Activated T-cell treated with anti-CD3 and anti-CD28 coated beads, Interleukin-2, amount 50 U/mL, for 4 hours (primary cell): ENCODE measurements at places on chromosomes 4 and X. TPM values are rescaled to one million over a fixed set of nuclear protein-coding genes. Genes with fewer than 3 reads are reported as not detected.

FAM236D gene
- total RNA-seq: not detected

IGSF1 gene
- total RNA-seq: not detected

- DNase-seq: no peak
Observed at GRCh38 chr4:151540728-151541388, 131.9 kb downstream of the FHIP1A start.

DNA sequence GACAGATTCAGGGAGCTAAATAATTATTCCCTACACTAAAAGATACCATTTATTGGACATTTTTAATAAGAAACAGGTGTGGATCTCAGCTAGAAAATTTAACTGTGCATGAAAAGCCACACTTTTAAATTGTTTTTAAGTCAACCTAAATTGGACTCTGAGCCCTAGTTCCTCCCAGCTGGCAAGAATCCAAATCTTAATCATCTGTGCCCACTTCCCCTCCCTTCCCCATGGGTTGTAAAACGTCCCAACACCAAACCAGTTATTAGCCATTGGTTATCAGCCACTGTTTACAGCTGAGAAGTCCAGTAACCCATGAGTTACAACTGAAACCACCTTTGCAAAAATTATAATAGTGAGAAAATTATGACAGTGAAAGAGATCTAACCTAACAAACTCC, 125.6 kb upstream of the S100G start:
- no peak for DNase-seq

- no peak for DNase-seq
Observed at GRCh38 chr4:88613417-88613875, 21.2 kb downstream of the HERC3 start.

GRCh38 chrX:3771766-3772165, 58.3 kb upstream of the PRKX start:
- no peak for DNase-seq

KIT gene
- total RNA-seq: 0.65 TPM

NPY1R gene
- 0.05 TPM for total RNA-seq

GRCh38 chr4:165751882-165752281, 121.2 kb upstream of the TLL1 start:
- DNase-seq: no peak

GRCh38 chrX:40922307-40922706, 162.9 kb upstream of the USP9X start:
- no peak for DNase-seq

SHROOM3 gene
- 0.08 TPM for total RNA-seq

GRCh38 chr4:102390438-102390837, 45.2 kb upstream of the SLC39A8 start:
- no peak for DNase-seq

UNC5C gene
- not detected for total RNA-seq

ADRA2C gene
- not detected for total RNA-seq

- no peak for DNase-seq
Observed at GRCh38 chr4:92733231-92733630, 429.5 kb downstream of the GRID2 start.

DNA sequence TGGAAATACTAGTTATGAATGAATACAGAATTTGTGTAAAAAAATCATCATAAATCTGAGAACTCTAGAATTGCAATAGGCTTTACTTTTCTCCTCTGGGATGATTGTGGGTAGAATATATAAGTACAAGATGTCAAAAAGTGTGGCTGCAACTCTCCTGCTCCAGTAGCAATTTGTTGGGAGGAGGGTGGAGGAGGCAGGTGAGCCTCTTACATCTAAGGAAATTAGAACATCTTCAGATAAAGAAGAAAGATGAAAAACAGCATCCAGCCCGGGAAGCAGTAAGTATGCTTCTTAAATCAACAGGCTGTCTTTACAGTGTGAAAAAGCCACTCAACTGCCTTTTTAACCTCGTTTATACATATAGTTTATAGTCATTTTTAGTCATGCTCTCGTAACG, 83.7 kb downstream of the ATP8A1 start:
- no peak for DNase-seq

DNA sequence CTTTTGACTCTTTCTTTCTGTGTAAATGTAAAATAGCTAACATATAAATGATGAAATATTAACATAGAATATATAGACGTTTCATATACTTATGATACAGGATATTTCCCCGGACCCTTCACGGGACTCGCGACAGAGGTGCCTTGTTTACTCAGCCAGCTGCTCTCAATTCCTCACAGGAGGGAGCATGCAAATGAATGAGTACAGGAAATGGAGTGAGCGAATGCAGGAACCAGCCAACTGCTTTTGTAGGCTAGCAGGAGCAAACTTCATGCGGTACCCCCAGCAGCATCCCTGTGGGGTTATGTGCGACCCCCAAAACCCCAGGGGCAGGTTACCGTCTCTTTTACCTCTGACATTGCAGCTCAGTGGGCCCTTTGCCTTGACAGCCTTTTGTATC, 110.3 kb upstream of the PDHA2 start:
- no peak for DNase-seq
